ENCODE measurements at places on chromosomes 2 and 18. TPM values are rescaled to one million over a fixed set of nuclear protein-coding genes. Genes with fewer than 3 reads are reported as not detected.

The CCDC74B gene
- polyA plus RNA-seq: 0.09 TPM

The CD302 gene
- polyA plus RNA-seq: 107 TPM

The TSPYL6 gene
- not detected for polyA plus RNA-seq

The RTP5 gene
- polyA plus RNA-seq: not detected

The NEUROD1 gene
- polyA plus RNA-seq: not detected

The NYAP2 gene
- not detected for polyA plus RNA-seq

The CENPA gene
- polyA plus RNA-seq: 1.2 TPM

The ADRA2B gene
- 3.7 TPM for polyA plus RNA-seq

DNA sequence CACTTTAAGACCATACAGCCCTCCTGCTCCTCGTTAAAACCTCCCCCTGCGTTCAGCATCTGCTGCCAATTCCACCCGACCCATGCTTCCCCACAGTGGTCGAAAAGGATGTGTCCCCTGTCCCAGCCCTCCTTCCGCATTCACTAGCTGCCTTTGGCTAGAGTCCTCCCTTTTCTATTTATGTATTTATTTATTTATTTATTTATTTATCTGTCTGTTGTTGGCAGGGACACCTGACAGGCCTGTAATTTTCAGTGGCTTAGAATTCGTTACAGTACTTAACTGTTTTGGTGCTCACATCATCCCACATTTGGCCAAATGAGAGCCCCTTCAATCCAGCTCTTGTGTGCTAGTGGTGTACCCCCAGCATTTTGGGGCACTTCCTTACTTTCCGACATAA is 50.8 kb downstream of the GNAL start:
- no peak for DNase-seq

- DNase-seq: no peak
Observed at GRCh38 chr18:73551211-73551610, 596.4 kb downstream of the FBXO15 start.

DNA sequence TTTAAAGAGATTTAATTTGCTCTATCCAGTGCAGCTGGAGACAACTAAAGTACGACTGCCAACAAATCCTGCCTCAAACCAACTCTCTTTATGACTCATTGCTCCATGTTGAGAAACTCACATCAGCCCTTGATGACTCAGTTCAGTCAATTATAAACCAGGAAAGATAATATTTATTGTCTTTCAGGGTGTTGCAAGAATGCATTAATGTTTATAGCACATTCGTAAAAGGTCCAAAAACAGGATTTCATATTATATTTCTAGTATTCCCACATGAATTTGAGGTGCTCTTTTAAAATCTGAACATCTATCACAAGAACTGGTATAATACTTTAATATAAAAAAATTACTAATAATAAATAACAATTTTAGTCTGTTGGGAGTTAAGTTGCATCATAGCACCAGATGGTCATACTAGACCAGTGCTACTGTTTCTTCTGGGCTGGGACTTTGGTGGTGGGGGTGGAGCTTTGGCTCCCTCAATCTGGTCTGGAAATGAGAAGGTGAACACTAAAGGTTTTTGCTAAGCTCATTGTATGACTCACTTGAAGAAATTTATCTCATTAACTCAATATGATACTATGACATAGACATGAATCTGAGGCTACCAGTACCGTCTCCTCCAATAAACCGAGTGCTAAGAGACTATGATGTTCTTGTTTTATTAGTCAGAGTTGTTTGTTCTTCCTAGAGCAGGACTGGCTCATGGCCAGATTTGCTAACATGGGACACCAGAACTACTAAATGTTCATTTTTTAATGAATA is 26.6 kb upstream of the MAP3K20 start:
- no peak for DNase-seq

- no peak for DNase-seq
Observed at GRCh38 chr2:218991674-218992168, 1.5 kb downstream of the CRYBA2 start.

- DNase-seq: no peak
Observed at GRCh38 chr2:238401551-238401950, 25.2 kb upstream of the ASB1 start.

DNA sequence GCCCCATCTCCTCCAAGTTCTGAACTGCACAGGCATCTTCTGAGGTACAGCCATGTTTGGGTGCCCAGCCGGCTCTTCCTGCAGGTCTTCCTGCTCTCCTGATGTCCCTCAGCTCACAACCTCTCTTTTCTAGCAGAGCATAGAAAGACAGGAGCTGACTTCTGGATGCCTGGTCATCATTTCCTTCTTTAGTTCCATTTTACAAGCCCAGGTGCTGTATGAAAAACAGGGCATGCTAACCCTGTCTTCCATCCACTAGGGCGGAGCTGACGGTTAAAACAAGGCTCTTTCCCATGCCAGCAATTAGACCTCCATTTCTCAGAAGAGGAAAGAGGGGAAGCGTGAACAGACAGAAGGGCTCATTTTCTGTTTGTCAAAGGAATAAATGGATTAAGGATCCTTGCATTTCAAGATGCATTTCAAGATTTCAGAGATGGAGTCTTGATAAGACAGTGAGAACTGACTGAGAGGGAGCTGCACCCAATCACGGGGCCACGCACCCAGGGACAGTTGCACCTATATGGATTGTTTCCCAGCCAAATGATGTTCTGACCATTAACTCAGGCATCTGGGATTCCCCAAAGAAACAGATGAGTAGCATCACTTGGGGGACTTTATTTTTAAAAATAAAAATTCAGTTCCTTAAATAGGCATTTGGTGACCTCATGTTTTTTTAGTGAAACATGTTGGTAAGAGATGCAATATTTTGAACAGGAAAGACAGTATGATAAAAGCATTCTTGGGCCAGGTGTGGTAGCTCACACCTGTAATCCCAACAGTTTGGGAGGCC is 45.8 kb upstream of the EML6 start:
- no peak for DNase-seq

DNA sequence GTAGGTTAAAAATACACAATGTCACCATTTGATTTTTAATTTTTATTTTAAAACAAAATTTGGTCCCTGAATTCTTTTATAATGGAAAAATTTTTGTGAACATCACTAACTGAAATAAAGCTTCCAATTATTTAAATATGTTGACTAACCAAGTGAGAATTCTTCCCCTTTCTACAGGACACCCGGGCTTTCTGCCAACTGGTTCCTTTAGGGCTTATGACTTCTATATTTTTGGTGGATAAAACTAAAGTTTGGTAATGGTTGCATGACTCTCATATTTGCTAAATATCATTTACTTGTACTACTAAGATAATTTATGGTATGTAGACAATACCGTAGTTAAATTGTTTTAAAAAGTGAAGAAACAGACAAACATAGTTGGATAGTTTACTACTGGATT is 291.0 kb upstream of the DOK6 start:
- no peak for DNase-seq

DNA sequence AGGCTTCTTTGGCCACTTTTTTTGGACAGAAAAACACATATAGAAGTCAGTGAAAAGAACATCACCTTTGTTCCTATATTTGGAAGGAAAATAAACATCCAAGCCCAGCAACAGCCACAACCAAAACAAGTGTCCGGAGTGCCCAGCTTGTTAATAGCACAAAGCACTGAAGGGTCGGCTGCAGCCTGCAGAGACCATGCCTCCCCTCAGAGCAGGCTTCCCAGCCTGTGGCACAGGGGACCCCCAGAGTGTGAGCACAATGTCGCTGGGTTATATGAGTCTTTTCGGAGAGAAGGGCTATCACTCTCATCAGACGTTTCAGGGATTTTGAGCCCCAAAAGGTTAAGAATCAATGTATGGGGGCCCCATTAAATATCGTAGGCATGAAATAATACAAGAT is 6.2 kb upstream of the CIDEA start:
- no peak for DNase-seq

- DNase-seq: no peak
Observed at GRCh38 chr18:46250812-46251173, 146.6 kb downstream of the HAUS1 start.

DNA sequence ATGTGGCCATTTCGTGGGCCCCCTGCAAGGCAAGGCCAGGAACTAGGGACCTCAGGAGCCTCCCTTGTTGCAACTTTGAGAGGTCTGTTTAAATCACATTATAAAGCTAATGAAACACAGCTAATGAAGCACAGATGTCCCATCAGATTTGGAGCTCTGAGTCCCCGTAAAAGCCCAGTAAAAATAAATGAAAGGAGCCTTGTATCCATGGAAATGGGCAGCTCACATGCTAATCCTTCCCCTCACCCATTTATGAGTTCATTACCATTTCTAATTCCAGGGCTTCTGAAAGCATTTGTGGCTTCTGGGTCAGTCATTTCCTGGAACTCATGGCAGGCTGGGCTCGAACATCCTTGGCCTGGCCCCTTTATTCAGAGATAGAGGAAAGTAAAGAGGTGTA is 274.8 kb downstream of the SS18 start:
- no peak for DNase-seq

DNA sequence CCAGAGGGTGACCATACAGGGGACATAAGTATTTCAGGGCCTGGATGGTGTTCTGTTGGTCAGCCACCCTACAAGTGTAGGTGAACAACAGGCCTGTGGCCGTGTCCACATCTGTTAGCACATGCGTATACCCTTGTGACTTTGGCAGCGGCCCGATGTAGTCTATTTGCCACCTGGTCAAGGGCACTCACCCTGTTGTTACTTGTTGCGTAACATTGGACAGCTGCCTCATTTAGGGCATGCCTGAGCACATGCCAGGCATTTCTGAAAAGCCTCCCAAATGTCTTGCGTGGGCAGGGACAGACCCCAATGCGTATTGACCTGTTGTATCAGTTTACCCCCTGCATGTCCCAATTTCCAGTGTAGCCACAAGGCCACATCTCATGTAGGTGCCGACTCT is 235.0 kb downstream of the MBD5 start:
- DNase-seq: no peak

DNA sequence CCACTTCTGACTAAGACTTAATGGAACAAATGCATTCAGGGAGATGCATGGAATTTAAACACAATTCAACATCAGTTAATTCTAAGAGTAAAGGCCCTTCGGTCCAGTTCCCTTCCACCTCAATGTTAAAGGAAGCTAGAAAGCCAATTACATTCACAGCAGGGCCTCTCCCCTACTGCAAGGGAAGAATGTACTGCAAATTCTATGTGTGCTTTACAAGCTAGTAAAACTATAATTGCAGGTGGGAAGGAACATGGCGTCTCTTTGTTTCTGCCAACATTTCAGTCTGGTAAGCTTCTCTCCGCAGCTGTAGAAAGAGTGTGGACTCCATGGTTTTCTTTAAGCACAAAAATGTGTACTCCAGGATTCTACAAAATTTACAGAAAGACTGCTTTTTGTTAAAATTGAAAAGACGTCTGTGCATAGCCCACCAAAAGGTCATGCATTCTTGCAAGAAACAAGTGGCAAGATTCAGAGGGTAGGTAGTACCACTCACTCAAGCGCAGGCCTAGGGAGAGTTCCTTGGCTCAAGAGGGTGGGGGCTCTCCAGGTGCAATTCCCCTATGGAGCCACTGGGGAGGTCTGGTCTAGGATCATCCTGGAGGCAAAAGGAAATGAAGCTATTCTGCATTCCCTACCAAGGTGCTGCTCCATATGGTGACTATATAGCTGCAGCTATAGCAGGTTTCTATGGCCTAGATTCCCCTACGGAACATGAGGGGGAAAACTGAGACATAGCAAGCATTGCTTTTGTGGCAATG is 127.0 kb upstream of the FZD5 start:
- no peak for DNase-seq

Data from liver (tissue), 10 donors.